Heart right ventricle (tissue), 16 donors: ENCODE measurements at places on chromosomes 4 and X. TPM values are rescaled to one million over a fixed set of nuclear protein-coding genes. Genes with fewer than 3 reads are reported as not detected.

DNA sequence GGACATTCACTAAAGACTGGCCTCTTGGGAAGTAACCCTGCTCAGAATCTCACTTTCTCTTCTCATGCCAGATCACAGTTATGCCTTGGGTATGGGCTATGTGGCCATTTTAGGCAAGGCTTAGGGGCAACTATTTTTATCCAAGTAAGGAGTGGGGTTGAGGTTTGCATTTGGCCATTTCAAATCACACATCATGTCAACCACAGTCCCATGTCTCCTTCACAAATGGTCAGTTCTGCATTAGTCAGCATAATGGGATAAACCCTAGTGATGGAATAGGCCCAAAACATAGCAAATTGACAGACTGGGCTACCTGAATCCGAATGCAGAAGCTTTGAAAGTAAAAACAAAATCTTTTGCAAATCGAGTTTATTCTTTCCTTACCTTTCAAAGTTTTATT lies 827 bp upstream of the RTL3 start:
- DNase-seq = no peak

Gene MAGEA12
- not detected for total RNA-seq

- DNase-seq = no peak
Measured at GRCh38 chrX:145549496-145549895, 268.1 kb upstream of the SLITRK2 start.

DNA sequence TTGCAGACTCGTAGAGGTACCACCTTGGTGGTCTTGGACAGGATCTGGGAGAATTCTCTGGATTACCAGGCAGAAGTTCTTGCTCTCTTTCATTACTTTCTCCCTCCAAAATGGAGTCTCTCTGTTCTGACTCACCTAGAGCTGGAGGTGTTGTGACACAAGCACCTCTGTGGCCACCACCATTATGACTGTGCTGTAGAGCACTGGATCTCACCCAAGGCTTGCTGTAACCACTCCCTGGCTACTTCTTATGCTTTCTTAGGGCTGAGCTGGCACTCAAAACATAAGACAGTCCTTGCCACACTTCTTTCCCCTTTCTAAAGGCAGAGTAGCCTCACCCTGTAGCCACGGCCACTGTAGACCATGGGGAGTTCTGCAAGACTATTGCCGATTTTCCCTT lies 296.6 kb upstream of the DIPK2B start:
- no peak for DNase-seq

DNA sequence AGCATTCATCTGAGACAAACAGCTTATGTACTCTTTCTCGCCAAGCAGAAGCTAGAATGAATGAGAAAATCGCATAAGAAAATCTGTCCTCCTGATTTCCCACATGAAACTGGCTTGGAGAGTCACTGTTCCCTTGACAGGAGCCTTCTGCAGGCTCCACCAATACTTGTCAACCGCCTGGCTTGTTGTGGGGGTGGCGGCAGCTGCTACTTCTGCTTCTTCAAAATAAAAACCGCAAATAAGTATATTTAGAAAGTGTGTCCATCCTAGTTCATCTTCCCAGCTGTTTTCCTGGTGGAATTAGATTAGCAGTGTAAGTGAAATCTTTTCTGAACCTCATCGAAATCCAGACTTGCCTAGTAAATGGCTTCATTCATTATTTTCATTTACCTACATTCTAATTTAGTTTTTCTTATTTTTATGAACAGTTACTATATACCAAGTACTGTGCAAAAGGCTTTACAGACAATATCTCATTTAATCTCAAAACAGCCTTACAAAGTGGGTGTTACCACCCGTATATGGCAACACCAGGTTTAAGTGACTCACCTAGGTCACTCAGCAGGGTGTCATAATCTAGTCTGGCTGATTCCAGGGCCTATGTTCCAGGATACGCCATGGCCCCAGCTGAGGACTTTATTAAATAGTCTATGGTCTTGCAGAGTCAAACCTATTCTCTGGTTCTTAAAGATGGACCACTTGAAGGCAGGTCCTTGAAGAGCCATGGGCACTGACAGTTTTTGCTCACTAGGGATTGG lies 104.6 kb upstream of the IGFBP7 start:
- DNase-seq = no peak

GRCh38 chrX:9260603-9261002 lies 204.3 kb upstream of the TBL1X start:
- no peak for DNase-seq

Gene VCX2
- not detected for total RNA-seq

- DNase-seq = no peak
Measured at GRCh38 chr4:20266215-20267082, 14.7 kb downstream of the SLIT2 start.

DNA sequence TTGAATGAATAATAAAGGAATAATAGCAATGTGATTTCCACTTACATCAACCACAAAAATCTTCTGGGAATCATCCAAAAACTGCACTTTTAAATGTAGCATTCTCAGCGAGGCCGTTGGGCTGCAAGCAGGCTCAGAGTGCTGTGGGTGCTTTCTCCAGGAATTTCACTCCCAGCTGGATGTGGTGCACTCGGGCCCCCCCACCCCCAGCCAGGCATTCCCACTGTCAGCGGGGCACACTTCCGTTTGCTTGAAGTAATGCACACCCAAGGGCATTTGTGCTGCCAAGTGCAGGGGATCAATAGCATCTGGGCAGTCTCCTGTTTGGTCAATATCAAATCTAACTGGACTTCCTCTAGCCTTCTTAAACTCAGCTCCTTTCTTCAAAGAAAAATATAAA lies at the start of gene FRMD7:
Gene FRMD7, minus strand, starts transcription at position 278 of the 400 bp plus-strand sequence. Its CDS starts 176 bp downstream, at position 102.
- DNase-seq = no peak

Gene NCAPG
- total RNA-seq = 0.08 TPM

GRCh38 chrX:31604629-31605221 lies 532.9 kb upstream of the FTHL17 start:
- DNase-seq = no peak

DNA sequence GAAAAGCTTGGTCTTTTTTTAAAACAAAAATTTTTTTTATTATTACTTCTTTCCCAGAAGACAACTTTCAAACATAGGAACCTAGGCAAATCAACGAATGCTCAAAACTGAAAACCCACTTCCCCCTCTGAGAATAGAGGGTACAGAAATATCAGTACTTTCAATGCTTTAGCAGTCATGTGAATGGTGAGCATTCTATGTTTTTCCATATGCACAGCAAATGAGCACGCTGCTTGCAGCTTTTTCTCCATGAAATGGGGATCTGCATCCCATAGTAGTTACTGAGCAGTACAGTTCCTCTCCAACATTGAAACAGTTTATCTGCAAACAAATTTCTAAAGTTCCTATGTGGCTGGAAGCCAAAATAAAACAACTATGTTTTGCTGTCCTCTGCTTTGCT lies 108.4 kb upstream of the BMP2K start:
- no peak for DNase-seq

- no peak for DNase-seq
Measured at GRCh38 chr4:11228530-11228929, 200.2 kb downstream of the HS3ST1 start.

Gene PDZD11
- total RNA-seq = 42.0 TPM

Gene EXOC1
- 21.6 TPM for total RNA-seq

DNA sequence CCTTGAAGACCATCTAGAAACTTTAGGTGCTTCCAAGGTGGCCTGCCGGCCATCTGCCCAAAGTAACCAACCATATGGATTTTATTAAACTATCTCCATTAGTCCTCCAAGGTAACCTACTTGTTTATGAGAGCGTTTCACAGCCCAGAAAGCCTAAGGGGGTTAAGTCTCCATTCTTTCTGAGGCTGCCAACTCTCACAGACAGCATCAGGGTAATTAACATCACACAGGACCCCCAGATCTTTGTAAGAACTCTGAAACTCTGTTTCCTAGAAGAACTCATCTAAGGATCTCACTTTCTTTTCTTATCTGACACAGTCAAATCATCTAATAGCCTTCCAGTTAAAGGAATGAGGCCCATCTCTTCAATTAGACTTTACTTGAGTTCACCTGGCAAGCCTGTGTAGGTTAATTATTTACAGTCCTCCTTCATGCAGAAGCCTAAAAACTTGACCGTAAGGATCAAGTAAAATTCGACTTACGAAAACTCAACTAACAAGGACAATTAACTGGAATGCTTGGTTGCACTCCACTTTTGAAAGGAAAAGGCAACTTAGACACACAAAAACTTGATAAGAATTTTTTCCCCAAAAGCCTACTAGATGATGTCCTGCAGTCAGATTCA lies 252.5 kb downstream of the GRIA3 start:
- no peak for DNase-seq

DNA sequence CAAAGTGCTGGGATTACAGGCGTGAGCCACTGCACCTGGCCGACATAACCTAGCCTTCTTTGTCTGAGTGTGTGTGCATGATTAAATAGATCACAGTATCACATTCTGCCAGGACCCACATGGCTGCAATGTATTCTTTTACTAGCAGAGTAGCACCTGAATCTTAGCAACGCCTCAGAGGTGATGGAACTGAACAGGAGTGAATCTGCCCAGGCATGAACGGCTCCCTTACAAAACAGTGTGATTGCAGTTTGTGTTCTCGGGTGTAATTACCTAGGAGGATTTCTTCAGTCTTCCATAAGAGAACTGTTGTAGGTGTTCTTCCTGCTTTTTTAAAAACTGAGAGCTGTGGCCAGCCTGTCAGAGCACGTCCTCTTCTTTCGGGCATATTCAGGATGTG lies 122.7 kb upstream of the STS start:
- DNase-seq = no peak

DNA sequence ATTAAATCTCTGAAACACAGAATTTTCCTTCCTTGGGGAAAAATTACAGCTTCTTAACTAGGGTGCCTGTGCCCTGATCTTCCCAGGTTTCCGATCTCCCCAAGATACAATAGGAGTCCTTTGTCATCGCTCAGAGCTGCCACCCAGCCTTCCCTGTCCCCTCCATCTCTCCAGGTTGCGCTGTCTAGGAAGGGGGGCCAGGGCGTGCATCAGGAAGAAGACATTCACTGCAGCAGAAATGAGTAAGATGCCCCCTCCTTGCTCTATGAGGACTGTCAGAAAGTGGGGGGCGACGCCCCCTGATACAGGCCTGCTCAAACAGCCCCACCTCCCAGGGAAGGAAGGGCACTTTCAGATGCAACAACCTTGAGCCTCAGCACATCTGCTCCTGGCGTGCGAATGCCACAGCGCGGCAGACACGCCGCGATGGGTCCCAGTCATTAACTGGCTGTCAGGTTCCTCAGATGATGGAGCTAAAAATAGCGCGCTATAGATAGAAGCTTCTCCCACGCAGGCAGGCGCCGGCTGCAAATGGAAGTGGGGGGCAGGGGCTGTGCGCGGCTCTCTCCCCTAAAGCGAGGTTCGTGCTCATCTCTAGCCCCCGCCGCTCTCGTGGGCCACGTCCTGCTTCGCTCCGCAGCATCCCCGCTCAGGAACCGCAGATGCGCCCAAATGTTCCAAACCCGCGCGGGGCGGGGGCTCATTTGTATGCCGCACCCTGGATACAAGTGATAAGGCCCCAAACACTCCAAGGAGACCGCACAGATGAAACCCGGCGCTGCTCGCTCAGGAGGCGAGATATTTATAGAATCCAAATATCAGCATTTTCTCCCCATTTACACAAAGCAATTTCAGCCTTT lies 57.6 kb upstream of the LGI2 start:
- peak; percentile 53 for DNase-seq

GRCh38 chrX:107014936-107015335 lies 14.9 kb upstream of the MORC4 start:
- DNase-seq = no peak

DNA sequence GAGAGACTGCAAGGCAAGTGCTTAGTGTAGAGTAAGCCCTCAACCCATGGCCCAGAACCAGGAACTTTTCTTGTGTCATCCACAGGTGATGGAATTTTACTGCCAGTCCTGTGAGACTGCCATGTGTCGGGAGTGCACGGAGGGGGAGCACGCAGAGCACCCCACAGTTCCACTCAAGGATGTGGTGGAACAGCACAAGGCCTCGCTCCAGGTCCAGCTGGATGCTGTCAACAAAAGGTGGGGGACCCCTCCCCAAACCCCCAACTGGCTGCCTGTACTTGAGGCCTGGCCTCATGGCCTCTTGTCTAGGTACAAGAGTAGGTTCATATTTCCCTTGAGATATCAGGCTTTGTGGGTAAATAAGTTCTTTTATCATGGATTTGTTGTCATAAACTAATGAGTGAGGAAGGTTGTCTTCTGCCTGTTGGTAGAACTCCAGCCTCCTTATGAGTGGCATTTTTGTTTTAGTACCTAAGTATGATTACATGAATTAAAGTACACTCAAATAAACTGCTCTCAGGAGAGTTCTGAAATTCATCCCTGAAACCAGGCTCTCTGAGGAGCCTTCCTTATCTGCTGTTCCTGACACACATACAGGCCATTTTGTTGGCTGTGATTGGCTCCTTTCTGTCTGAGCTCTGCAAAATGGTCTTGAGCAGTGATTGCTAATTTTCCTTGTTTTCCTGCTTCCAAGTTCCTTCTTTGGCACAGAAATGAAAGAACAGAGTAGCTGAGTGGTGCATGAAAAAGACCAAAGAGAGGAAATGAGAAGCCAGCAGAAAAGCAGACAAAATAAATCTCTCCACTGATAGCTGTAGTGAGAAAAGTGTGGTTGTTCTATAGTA lies 51.4 kb upstream of the MND1 start:
- DNase-seq = no peak

DNA sequence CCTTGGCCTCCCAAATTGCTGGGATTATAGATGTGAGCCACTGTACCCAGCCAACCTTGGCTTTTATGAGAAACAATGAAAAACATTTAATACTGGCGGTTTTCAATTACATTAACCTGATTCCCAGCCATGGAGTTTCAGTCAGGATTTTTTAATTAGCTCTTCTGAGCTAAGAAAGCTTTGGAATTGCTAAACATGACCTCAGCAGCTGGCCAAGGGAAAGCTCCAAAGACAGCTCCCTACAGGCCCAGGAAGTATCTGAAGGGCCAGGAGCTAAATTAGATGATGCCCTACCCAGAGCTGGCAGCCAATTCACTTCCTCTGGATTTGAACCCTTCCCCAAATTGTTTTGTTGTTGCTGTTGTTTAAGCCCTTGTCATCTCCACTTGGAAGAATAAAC lies 26.5 kb upstream of the FUNDC1 start:
- DNase-seq = no peak

DNA sequence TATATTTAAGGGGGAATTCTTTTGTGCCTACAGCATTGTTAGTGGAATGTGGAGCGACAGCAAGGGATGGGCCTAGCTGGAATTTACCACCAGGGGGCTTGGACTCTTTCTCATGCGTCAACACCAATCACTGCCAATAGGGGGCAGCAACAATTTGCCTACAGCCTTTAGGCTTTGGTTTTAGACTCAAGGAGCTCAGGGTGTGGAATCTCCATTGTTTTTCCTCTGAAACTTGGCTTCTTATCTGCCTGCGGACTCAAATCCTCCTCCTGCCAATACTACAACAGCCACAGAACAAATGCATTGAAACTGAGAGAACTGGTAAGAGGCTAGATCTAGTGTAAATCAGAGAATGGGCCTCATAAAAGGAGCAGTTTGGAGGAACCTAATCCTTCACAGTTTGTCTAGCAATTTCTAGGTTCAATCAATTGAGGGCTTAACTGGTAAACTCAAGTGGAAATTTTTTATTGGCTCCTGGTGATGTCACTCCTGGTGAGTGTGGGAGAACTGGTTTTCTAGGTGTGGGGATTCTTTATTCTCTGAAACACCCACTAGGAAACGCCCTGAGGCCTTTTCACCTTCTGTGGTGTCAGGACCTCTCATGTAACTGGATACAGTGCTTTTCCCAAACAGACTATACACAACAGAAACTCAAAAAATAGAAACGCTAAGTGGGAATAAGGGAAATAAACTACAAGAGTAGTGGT lies 27.9 kb upstream of the TMSB4X start:
- peak; percentile 69 for DNase-seq

Gene CENPVL3
- total RNA-seq = not detected

- DNase-seq = no peak
Measured at GRCh38 chr4:163773940-163774339, 279.4 kb downstream of the TMA16 start.
